ENCODE measurements at places on chromosomes 4 and X.

GRCh38 chr4:169252339-169253112 is 18.2 kb downstream of the SH3RF1 start:
- DNase-seq, result no peak

DNA sequence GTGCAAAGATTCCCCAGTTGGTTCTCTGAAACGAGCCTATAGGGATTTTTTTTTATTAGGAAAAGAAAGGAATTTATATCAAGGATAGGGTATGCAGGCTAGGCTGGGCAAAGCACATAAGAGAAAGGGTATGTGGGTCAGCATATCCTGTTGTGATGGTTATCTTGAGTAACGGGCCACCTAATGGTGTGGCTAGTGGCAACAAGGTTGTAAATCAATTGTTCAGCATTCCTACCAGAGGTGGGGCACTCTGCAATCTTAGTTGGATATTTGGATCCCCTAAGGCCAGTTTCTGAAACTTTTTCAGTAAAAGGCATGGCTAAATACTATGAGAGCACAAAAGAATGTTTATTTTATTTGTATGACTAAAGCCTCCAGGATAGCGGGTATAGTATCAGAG is 42.7 kb downstream of the DCAF12L1 start:
- DNase-seq, result no peak

DNA sequence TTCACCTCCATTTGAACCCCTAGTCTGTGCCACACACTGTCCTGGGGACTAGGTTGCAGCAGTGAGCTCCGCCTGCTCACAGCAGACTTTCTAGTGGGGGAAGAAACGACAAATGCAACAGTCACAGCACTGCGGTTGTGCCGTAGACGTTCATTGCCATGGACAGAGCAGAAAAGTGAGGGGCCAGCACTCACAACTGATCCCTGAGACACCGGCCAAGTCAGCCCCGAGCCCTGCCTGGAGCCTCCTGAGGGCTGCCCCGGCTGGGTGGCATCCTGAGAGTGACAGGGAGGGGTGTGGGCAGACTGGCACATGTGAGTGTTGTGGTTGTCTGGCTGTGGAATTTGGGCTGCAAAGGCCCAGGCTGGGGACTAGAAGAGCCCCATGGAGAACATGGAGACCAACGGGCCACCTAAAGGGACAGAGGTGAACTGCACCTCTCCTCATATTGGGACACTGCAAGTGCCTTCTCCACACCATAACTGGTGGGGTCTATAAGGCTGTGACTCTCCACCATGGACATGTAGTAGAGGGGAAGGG is 4.6 kb downstream of the DUSP9 start:
- DNase-seq, result no peak

DNA sequence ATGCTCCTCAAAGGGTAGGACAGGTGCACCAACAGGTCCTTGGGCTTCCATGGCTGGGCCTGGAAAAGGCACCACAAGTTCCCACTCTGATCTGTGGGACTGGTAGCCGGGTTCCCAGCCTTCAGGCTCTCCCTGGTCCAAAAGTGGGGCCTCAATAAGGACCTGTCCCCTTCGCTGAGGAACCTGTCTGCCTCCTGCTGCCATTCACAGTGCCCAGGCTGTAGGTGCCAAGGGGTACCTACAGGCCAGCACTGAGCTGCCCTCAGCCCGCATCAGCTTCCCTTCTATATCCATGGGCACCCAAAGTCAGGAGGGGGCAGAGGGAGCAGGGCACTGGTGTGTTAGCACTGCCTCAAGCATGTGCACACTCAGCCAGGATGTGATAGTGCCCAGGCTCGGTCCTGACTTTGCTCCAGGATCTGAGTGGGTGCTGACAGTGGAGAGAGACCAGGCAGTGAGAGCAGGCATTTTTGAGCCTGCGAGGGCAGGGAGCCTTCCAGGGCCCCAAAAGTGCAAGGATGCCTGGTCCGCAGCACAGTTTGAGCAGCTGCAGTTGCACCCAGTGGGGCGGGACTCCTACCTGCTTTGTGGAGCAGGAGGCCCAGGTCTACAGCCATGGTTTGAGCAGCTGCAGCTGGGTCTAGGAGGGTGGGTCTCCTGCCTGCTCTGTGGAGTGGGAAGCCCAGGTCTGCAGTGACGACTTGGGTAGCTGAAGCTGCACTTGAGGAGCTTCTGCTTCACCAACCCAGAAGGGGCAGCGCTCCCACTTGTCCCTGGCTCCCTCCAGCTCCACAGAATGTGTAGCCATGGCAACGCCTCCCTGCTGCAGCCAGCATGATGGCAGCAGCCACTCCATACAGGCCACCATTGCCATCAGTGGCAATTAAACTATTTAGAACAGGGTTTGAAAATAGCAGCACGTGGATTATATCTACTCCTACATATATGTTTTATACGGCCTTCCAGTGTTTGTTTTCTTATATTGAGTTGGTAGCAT is 376.4 kb downstream of the KCTD8 start:
- no peak for DNase-seq

DNA sequence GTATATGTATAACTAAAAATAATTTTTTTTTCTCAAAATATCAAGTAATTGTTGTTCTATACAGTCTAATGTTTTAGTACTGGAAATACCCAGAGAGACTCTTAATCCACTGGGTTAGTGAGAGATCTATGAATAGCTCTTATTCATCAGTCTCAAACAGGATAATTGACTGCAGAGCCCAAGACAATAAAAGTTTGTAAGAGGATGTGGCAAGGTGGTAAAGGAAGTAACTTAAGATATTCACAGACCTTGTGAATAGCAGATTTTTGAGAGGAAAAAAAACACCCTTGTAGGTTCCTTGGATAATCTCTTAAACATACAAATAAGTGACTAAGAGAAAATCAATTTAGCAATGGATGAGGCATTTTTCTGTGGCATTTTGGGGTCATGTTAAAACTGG is 210.9 kb upstream of the FAM241A start:
- DNase-seq, result no peak

GRCh38 chr4:61805227-61805626 is 605.1 kb downstream of the ADGRL3 start:
- no peak for DNase-seq

DNA sequence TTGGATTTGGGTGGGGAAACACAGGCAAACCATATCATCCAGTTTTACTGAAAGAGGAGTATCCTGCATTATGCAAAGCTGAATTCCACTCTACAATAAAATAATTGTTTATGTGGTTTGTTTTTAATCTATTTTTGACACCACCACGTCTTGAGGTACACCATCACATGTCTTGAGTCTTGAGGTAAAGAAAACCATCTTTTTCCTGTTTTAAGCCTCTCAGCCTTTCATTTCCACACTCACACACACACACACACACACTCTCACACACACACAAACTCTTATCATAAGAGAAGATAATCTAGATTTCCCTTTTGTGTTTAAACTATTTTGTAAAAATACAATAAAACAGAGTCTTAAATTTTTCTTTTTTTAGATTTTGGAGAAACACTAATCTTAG is 32.0 kb downstream of the SPIN3 start:
- no peak for DNase-seq

DNA sequence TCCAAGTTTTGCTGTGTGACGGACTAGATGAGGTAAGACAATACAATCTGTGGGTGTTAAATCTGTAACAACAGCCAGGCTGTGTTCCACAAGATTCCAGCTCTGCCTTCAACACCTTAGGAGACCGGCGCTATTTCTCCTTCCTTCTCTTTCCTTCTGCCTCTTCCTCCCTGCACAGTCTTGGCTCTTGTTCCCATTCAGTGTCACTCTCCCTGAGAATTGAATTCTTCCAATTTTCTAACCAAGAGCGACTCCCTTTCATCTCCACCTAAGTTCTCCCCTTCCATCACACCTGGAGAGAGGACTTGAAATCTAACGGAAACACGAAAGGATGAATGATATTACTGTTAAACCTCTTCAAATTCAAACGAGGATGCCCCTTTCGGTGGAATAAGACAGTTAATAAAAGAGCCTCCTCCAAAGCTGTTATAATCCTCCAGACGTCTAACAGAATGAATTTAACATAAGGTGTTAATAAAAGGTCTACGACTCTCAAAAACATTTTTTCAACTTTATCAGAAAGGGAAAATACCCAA is 2.7 kb downstream of the EPHA5 start:
- DNase-seq, result no peak

GRCh38 chr4:107210450-107211239 is 174.5 kb upstream of the DKK2 start:
- no peak for DNase-seq

- no peak for DNase-seq
These were observed 168.5 kb downstream of the SMIM20 start for GRCh38 chr4:26082565-26082964.

GRCh38 chrX:54950730-54951375 is 30.2 kb downstream of the TRO start:
- no peak for DNase-seq

DNA sequence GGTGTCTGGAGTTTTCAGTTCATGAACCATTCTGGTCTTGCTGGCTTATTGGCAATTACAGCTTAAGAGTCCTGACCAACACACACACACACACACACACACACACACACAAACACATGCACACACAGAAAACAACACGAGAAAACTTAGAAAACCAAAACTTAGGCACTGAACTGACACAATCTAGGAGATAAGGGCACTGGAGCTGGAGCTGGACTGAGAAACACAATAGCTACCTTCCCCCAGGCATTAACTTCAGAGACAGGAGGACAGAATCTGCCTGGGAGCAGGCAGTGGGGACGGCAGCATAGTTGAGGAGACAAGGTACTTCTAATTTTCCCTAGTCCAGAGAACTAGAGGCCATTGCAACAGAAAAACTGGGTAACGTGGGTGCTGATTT is 62.3 kb downstream of the LNX1 start:
- no peak for DNase-seq

DNA sequence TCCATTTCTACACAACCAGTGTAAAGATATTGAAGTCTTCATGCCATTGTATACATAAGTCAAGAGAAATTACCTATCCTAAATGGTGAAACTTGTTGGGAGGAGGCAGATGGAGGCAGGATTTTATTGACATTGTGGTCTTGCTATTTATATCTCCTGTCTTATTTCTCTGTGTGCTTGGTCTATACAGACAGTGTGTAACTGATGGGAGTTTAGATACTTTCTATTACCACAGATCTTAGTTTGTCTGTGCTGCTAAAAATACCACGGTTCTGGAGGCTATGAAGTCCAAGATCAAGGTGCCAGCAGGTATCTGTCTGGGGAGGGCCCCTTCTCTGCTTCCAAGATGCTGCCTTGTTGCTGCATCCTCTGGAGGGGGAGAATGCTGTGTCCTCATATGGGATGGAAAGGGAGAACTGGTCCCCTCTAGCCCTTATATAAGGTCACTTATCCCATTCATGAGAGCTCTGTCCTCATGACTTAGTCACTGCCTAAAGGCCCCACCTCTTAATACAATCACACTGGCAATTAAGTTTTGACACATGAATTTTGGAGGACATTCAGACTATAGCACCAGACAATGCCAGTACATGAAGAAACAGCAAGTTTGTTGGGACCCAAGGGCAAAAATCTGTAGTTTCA is 62.4 kb downstream of the SYNPO2 start:
- DNase-seq, result no peak

GRCh38 chr4:135601351-135601750 is 1399.8 kb upstream of the PABPC4L start:
- DNase-seq, result no peak

DNA sequence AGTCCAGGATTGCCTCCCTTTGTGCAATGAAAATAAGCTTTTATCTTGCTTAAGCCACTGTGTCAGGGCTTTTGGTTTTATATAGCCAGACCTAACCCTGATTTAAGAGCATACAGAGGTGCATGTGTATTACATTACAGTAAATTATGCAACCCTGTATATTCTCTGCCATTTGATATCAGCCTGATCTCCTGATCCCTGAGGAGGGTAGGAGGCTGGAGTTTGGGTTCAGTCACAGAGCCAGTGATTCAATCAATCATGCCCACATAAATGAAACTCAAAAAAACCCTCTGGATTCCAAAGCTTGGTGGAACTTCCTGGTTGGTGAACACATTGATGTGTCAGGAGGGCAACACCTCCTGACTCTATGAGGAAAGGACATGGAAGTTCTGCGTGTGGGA is 7.3 kb upstream of the KLHL8 start:
- DNase-seq, result no peak

DNA sequence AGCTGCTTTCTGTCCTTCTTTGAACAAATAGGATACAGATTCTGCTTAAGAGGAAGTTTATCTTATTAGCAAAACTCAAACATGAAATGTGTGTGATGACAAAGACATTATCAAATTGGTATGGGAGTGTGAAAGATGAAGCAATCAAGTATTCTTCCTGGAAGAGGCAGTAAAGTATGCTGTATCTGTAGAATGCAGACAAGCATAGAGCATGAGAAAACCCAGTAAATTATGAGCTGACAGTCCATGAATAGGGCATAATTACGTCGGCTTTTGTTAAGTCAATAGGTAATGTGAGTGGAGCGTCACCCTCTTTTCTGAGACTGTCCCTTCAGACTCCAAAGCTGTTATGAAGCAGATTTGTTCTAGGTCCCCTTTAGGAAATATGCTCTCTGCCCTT is 458.6 kb upstream of the NWD2 start:
- no peak for DNase-seq

DNA sequence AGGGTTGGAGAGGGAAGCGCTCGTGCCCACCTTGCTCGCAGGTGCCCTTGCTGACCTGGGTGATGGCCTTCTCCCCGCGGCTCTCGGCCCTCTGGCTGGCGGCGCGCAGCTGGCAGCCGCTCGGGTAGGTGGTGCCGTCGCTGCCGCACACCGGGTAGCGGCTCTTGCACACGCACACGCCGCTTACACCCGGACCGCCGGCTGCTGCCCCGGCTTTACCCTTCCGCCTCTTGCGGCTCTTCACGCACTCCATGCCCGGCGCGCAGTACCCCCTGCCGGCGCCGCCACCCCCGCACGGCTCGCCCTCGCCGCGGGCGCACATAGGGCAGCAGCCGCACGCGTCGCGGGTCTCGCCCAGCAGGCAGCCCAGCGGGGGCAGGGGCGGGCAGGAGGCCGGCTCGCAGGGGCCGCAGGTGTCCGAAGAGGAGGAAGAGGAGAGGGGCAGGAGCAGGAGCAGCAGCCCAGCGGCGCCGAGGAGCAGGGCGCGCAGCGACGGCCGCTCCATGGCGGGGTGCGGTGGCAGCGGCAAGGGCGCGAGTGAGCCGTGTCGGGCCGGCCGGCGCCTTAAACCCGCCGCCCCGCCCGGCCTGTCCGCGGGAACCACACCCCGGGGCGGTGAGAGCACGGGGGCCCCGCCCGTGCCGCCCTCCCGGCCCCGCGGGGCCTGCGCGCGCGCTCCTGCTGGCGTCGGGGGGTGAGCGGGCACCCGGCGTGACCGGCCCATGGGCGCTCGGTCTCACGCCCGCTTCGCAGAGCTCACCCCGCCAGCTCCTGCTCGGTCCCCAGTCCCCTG is at the start of gene IGFBP7:
TSS of gene IGFBP7 (minus strand) at position 539 of the 793 bp plus-strand sequence. CDS start at position 505, 34 bp downstream.
- DNase-seq, result no peak

- DNase-seq, result no peak
These were observed 377.0 kb downstream of the ZNF674 start for GRCh38 chrX:46168254-46168653.

DNA sequence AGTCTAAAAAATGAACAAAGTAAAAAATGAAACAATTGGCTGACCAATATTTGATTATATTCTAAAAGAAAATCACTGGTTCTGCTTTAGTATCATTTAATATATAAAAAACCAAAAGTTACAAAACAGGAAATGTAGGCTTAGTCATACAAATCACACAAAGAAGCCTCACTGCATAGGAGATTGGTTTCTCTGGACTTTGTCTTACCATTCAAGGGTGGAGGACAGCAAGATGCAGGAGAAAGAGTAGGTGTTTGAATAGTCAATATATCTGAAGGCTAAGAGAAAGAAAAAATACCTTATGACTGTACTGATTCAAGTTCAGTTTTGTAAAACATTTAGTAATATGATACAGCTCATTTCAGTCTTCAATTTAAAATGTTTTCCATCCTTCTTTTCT is 28.6 kb upstream of the TAF9B start:
- no peak for DNase-seq
